Heart right ventricle (tissue), 16 donors: ENCODE measurements at places on chromosomes 16 and 17. TPM values are rescaled to one million over a fixed set of nuclear protein-coding genes. Genes with fewer than 3 reads are reported as not detected.

DNA sequence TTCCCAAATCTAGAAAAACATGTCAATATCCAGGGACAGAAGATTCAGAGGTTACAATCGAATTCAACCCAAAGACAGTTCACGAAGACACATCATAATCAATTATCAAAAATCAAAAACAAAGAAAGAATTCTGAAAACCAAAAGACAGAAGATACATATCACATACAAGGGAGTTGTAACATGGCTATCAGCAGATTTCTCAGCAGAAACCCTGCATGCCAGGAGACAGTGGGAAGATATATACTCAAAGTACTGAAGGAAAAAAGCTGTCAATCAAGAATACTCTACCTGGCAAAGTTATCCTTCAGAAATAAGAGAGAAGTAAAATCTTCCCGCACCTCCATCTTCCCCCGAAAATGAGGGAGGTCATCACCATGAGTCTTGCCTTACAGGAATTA is 258.6 kb downstream of the CEP112 start:
- H3K27me3 ChIP-seq, result no peaks in the 10 kb centered on the region
- H3K27ac ChIP-seq, result no peak overlapping the region
- H3K4me3 ChIP-seq, result no peak overlapping the region
- no peaks in the 10 kb centered on the region for H3K4me1 ChIP-seq
- no peaks in the 10 kb centered on the region for H3K36me3 ChIP-seq

DNA sequence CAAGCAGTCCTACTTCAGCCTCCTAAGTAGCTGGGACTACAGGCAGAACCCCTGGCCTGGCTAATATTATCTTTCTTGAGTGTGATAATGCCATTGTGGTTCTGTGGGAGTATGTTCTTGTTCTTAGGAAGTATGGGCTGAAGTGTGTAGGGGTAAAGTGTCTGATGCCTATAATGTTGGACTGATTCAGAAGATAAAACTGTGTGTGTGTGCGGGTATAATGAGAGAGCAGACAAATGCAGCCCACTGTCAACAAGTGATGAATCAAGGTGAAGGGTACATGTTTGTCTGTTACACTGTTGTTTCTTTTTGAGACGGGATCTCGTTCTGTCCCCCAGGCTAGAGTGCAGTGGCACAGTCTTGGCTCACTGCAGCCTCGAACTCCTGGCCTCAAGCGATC is 127.5 kb downstream of the CLEC16A start:
- H3K27me3 ChIP-seq, result no peaks in the 10 kb centered on the region
- no peak overlapping the region for H3K4me3 ChIP-seq
- peaks cover 57% of the 10 kb centered on the region for H3K36me3 ChIP-seq
- H3K27ac ChIP-seq, result no peak overlapping the region

GRCh38 chr16:88854306-88855111 is 2.2 kb downstream of the GALNS start:
- no peak for DNase-seq
- no peaks in the 10 kb centered on the region for H3K27me3 ChIP-seq
- no peak overlapping the region for H3K27ac ChIP-seq

GRCh38 chr17:47844227-47844626 is 3.2 kb upstream of the SCRN2 start:
- peaks cover 28% of the 10 kb centered on the region for H3K4me1 ChIP-seq
- no peak overlapping the region for H3K4me3 ChIP-seq
- no peaks in the 10 kb centered on the region for H3K36me3 ChIP-seq
- H3K27ac ChIP-seq, result no peak overlapping the region
- DNase-seq, result no peak

GRCh38 chr17:50301891-50302584 is 27.8 kb downstream of the TMEM92 start:
- no peaks in the 10 kb centered on the region for H3K4me1 ChIP-seq
- H3K4me3 ChIP-seq, result no peak overlapping the region
- H3K27me3 ChIP-seq, result no peaks in the 10 kb centered on the region
- H3K36me3 ChIP-seq, result no peaks in the 10 kb centered on the region

GRCh38 chr16:2292221-2292620 is 24.3 kb upstream of the RNPS1 start:
- H3K27me3 ChIP-seq, result no peaks in the 10 kb centered on the region
- no peak overlapping the region for H3K27ac ChIP-seq
- H3K36me3 ChIP-seq, result no peaks in the 10 kb centered on the region
- no peak for DNase-seq
- H3K4me3 ChIP-seq, result no peak overlapping the region

GRCh38 chr16:86048221-86048620 is 149.3 kb downstream of the IRF8 start:
- no peak for DNase-seq
- no peaks in the 10 kb centered on the region for H3K36me3 ChIP-seq
- peaks cover 82% of the 10 kb centered on the region for H3K27me3 ChIP-seq
- no peak overlapping the region for H3K4me3 ChIP-seq
- H3K27ac ChIP-seq, result no peak overlapping the region

DNA sequence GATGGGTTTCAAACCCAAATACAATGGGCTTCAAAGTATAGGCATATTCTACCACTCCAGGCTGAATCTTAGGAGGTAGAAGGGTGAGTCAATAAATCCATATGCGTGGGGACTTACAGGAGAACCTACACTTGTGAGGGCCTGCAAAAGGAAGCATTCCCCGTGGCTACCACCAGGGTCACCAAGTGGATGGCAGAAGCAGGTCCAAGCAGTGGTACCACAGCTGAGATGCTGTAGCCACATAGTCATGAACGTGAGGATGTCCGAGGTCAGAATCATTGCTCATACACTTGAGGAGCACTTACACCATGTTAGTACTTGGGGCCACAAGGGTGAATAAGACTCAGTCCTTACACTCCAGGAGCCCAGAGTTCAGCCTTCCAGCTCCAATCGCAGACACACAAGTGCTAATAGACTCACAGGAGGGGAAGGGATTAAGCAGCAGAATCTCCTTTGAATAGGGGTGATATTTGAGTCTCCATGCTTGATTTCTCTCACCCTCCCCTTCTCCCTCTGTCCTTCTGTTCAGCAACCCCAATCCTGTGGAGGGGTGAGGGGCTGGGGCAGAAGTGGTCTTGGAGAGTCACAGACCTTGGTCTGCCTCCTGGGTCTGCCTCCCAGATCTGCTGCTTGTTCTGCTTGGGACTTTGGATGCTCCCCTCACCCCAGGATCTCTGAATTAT is 42.5 kb upstream of the ASIC2 start:
- no peak overlapping the region for H3K4me3 ChIP-seq
- DNase-seq, result no peak
- H3K27ac ChIP-seq, result no peak overlapping the region
- H3K4me1 ChIP-seq, result no peaks in the 10 kb centered on the region
- H3K36me3 ChIP-seq, result no peaks in the 10 kb centered on the region
- H3K27me3 ChIP-seq, result peaks cover 26% of the 10 kb centered on the region

The CIITA gene
- 9.7 TPM for total RNA-seq
